ENCODE measurements at places on chromosomes 16 and 17.

GRCh38 chr16:64144617-64145016, 977.2 kb downstream of the CDH11 start:
- no peaks in the 10 kb centered on the region for H3K4me1 ChIP-seq
- H3K27me3 ChIP-seq: no peaks in the 10 kb centered on the region
- H3K36me3 ChIP-seq: no peaks in the 10 kb centered on the region
- H3K4me3 ChIP-seq: no peak overlapping the region
- H3K27ac ChIP-seq: no peak overlapping the region
- DNase-seq: no peak

DNA sequence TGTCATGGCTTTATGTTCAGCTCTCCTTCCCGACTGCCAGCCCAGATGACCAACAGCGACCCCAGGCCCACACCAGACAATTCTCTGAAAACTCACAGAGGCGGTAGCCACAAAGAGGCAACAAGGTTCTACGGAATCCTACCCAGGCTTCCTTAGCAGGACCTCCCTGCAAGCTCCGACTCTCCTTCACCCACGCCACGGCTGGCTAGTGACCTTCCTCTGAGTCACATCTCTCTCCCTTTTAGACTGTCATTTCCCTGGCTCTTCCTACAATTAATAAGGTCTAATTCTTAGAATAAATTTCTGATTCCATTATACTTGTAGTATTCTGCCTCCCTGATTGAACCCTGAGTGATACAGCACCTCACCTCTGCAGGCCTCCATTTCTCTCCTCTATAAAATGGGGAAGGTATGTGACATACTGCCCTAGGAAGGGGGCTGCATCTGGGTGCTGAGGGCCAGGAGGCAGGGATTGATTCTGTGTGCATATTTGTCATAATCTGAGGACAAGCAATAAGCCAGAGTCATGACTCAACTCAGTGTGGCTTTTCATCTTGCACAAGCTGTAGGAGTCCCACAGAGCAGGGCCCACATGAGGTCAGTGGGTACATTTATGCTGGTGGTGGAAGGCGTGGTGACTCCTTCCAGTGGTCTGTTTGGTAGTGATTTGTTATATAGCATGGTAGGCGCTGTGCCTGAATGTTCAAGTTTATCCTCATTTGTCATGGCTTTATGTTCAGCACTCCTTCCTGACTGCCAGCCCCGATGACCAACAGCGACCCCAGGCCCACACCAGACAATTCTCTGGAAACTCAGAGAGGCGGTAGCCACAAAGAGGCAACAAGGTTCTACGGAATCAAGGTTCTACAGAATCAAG, 46.2 kb downstream of the SMPD3 start:
- H3K27ac ChIP-seq: no peak overlapping the region
- no peak overlapping the region for H3K4me3 ChIP-seq
- no peaks in the 10 kb centered on the region for H3K36me3 ChIP-seq
- DNase-seq: no peak

- no peak for DNase-seq
- H3K36me3 ChIP-seq: peaks cover 12% of the 10 kb centered on the region
- H3K4me3 ChIP-seq: no peak overlapping the region
- no peaks in the 10 kb centered on the region for H3K4me1 ChIP-seq
- H3K27me3 ChIP-seq: no peaks in the 10 kb centered on the region
- H3K27ac ChIP-seq: no peak overlapping the region
These were observed 20.2 kb downstream of the METTL22 start for GRCh38 chr16:8641671-8642070.

- DNase-seq: no peak
- peaks cover 17% of the 10 kb centered on the region for H3K27me3 ChIP-seq
- no peak overlapping the region for H3K4me3 ChIP-seq
- no peak overlapping the region for H3K27ac ChIP-seq
These were observed 11.2 kb downstream of the FOXF1 start for GRCh38 chr16:86521236-86522197.

All from prostate gland (tissue), 2 donors.